Kidney (tissue), 22 donors: ENCODE measurements at places on chromosomes 7 and 10.
A peak's percentile ranks its signal among the peaks of the same experiment; 100 is the strongest.

- no peaks in the 10 kb centered on the region for H3K27me3 ChIP-seq
- no peak for DNase-seq
- no peaks in the 10 kb centered on the region for H3K4me1 ChIP-seq
- H3K4me3 ChIP-seq: no peak overlapping the region
- H3K27ac ChIP-seq: no peak overlapping the region
- no peaks in the 10 kb centered on the region for H3K36me3 ChIP-seq
Measured at GRCh38 chr7:122046402-122046801, 97.6 kb downstream of the AASS start.

GRCh38 chr10:66535439-66535838 lies 390.4 kb upstream of the LRRTM3 start:
- no peaks in the 10 kb centered on the region for H3K36me3 ChIP-seq
- H3K4me3 ChIP-seq: no peak overlapping the region
- no peak for DNase-seq
- H3K27ac ChIP-seq: no peak overlapping the region

DNA sequence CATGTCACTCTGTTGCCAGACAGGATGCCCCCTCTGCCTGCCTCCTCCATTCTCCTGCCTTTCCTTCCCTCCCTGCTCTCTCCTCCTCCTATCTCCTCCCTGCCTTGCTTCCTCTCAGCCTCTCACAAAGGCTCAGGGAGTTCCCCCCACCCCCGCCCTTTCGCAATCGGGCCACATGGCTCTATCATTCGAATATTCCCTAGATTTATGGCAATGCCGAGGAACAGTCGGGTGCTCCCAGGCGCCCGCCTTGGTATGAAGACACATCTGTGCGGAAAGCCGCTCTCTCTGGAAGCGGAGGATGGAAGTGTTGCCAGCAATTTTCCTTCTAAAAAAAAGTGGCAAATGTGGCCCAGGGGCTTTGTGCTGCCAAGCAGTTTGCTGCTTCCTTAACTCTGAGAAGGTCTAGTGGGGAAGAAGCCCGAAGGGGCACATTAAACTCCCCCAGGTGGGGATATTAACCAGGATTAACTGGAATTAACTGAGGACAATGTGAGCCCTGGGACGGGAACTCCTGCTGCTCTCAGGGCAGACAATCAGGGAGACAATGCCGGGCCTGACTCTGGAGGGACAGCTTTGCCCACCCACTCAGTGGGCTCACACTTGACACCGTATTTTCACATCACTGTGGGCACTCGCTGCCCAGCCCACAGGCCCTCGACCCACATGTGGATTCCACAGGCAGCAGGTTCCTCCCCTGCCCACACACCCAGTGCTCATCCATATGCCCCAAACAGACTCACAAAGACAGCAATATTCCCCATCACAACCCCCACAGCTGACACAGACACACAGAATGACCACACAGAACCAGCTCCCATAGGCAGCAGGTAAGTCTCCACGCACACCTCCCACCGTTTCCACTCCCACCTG lies 88.4 kb upstream of the SMNDC1 start:
- peaks cover 15% of the 10 kb centered on the region for H3K4me1 ChIP-seq
- H3K36me3 ChIP-seq: no peaks in the 10 kb centered on the region
- H3K4me3 ChIP-seq: no peak overlapping the region
- DNase-seq: peak; percentile 59

DNA sequence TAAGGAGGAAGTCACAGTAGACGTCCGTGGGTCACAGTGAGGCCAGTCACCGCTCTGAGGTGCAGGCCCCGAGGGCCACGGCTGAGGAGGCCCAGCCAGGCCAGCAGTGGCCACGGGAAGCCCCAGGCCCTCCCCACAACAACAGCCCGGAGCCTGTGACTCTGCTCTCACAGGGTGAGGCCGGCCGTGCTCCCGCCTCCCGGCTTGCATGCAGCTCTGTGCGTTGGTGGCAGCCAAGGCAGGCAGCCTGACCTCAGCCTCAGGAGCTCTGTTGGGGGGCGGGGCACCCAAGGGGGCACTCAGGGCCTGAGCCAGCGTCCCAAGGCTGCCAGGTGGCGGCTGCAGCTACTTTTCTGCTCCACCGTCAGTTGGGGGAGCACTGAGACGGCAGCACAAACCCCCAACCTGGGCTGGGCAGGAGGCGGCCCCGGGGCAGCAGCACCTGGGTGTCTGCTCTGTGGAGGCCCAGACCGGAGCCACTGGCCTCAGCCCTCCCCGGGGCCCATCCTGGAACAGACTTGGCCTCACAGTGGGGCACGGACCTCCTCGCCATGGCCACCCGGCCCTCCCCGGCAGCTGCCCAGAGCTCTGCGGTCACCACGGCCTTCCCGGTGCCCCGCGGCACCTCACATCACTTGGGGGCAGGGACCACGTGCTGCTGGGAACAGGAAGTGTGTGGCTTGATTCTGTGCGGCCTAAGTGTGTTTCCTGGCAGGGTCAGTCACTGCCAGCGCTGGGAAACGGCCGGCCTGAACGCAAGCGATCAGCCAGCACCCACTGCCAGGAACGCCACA lies 13.3 kb downstream of the CYP2W1 start:
- H3K4me3 ChIP-seq: no peak overlapping the region
- H3K27me3 ChIP-seq: no peaks in the 10 kb centered on the region
- H3K4me1 ChIP-seq: no peaks in the 10 kb centered on the region
- no peaks in the 10 kb centered on the region for H3K36me3 ChIP-seq
- H3K27ac ChIP-seq: no peak overlapping the region

DNA sequence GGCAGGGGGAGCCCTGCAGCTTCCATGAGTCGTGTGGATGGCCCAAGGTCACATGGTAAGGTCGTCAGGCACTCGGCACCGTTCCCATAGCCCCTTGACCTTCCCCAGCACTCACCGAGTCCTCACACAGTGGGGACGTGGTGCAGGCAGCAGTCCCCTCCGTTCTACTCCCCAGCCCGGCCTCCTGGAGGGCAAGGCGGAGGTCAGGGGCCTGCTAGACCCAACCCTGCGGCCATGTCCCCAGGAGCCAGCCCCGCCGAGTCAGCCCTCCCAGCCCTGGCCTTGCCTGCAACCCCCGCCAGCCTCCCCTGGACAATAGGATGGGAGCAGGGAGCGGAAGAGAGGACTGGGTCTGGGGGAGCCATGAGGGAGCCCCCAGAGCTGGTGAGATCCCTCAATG lies 65.2 kb downstream of the ELFN1 start:
- H3K4me1 ChIP-seq: no peaks in the 10 kb centered on the region
- no peak overlapping the region for H3K27ac ChIP-seq
- peak; percentile 67 for DNase-seq
- H3K36me3 ChIP-seq: no peaks in the 10 kb centered on the region

- DNase-seq: no peak
- no peaks in the 10 kb centered on the region for H3K36me3 ChIP-seq
- no peaks in the 10 kb centered on the region for H3K4me1 ChIP-seq
- H3K27ac ChIP-seq: no peak overlapping the region
- no peaks in the 10 kb centered on the region for H3K27me3 ChIP-seq
Measured at GRCh38 chr10:113618338-113618737, 45.5 kb downstream of the NRAP start.

GRCh38 chr10:96124230-96125141 lies 5.6 kb upstream of the ZNF518A start:
- H3K27ac ChIP-seq: no peak overlapping the region
- peak overlapping the region; percentile 73 for H3K4me3 ChIP-seq
- H3K4me1 ChIP-seq: no peaks in the 10 kb centered on the region

DNA sequence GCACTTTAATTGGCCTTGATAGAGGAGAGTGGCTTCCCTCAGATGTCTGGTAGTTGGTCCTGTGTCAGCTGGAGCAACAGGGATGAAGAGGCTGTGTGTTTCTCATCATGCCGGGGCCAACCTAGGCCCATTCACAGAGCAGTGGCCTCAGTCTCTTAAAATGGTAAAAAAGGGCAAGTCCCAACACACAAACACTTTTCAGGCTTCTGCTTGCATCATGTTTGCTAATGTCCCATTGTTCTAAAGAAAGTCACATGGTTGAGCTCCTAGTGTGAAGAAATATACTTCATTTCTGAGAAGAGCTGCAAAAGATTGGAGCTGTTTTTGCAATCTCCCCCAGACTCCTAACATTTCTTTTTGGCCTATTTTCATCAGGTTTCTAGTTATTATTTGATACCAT lies 40.6 kb upstream of the RBAK start:
- H3K36me3 ChIP-seq: no peaks in the 10 kb centered on the region
- H3K27ac ChIP-seq: no peak overlapping the region
- H3K4me1 ChIP-seq: no peaks in the 10 kb centered on the region
- H3K27me3 ChIP-seq: no peaks in the 10 kb centered on the region
- H3K4me3 ChIP-seq: no peak overlapping the region
- DNase-seq: no peak

DNA sequence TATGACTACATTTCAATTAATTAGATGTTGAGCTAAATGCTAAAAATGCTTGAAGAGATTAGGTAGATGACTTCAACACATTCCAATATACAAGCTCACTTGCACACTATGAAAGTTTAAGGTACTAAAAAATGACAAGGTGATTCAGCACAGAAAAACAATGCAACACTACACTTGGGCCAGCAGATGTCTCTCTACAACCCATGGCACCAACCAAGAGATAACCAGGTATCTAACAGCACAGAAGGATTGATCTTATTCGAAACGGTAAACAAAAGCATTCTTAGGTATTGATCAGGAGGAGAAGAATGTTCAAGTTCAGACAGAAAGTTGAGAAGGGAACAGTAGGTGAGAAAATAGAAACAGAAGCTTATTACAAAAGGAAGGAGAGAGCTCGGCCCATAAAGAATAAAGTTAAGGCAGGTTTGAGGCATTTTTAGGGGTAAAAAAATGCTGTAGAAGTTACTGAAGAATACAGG lies 248.2 kb upstream of the KLF14 start:
- H3K27ac ChIP-seq: no peak overlapping the region
- H3K27me3 ChIP-seq: no peaks in the 10 kb centered on the region
- H3K4me1 ChIP-seq: no peaks in the 10 kb centered on the region
- DNase-seq: no peak
- H3K36me3 ChIP-seq: peaks cover 7% of the 10 kb centered on the region

- H3K27ac ChIP-seq: no peak overlapping the region
- H3K4me3 ChIP-seq: no peak overlapping the region
- no peaks in the 10 kb centered on the region for H3K36me3 ChIP-seq
- H3K27me3 ChIP-seq: no peaks in the 10 kb centered on the region
Measured at GRCh38 chr10:119189811-119190282, 11.2 kb upstream of the PRDX3 start.

DNA sequence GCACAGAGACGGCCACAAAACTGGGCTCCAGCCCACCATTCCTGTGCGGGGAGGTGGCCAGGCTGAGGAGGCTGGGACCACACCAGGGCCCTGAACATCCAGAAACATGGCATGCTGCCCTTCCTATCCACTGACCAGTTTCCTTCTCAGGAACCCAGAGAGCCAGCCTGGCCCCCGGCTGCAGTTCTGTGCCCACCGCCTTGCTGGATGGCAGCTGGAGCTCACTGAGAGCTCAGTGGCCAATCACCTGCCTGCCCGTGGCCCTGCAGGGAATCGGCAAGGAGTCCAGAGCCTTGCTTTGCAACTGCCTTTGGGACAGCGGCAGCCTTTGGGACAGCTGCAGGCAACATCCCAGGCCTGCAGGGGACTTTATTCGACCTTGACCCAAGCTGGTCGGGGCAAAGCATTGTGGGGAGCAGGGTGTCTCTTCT lies 30.4 kb downstream of the STK32C start:
- no peak for DNase-seq
- peaks cover 2% of the 10 kb centered on the region for H3K4me1 ChIP-seq
- H3K27ac ChIP-seq: no peak overlapping the region
- no peaks in the 10 kb centered on the region for H3K36me3 ChIP-seq
